ENCODE measurements at places on chromosomes 6 and 20.
A peak's percentile ranks its signal among the peaks of the same experiment; 100 is the strongest.

DNA sequence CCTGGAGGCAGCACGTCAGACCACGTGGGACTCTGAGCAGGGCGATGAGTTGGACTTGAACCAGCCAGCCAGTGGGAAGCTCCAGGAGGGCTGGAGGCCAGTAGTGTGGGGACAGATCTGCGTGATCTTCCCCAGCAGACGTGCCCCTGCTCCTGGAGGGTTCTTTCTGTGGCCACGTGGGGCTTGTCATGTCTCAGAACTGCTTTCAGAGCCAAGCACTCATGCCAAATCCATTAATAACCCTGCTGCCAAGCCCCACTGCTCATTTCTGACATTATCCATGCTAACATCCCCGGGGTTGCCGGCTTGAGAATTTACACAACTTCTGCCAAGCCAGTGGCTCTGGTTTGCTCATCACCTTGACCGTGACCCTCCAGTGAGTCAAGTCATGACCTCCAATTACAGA, 38.3 kb downstream of the SIRPA start:
- DNase-seq = peak; percentile 40

GRCh38 chr20:51084593-51085377, 61.9 kb upstream of the KCNG1 start:
- DNase-seq = no peak

- no peak for DNase-seq
Observed at GRCh38 chr6:31681135-31681671, 336 bp upstream of the LY6G5C start.

- DNase-seq = peak; percentile 57
Observed at GRCh38 chr6:75386050-75386770, 101.6 kb upstream of the TMEM30A start.

DNA sequence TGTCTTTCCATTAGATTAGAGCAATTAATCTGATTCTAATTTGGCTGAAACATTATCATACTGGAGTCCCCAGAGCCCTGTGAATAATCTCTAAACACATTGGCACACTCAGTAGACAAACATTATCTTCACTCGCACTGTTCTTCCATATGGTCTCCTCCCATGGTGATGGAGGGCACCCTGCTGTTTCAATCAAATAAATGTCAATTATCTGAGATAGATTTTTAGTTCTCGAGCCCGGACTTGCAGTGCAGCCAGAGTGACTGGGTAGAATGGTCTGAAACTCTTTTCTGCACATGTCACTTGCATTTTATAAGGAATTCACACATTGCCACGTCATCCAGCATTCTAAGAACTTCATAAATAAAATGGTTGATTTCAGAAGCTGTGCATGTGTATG, 90.6 kb upstream of the MAP3K7 start:
- no peak for DNase-seq

- DNase-seq = no peak
Observed at GRCh38 chr6:13759025-13759424, 47.4 kb upstream of the RANBP9 start.

DNA sequence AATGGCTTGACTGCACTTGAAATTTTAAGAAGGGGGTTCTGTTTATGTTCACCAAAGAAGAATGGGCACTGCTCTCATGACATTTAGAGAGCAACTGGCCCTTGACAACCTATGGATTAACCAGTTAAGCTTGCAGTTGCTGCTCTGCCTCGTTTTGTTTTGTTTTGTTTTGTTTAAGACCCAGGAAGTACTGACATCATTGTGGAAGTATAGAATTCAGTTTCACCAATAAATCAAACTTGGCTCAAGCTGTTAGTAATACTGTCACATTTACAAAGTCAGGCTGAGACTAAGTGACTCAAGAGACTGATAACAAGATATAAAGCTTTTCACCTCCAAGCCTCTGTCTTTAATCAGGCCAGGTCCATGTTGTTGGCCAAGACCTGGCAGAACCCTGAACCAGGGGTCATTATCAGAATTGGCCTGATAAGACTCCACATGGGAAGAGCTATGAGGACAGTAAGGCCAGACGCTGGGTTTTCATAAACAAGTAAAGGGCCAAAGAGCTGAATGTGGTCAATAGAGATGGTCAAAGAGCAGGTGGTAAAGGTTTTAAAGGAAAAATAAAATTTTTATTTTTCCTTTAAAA, 99.4 kb upstream of the VGLL2 start:
- DNase-seq = no peak

DNA sequence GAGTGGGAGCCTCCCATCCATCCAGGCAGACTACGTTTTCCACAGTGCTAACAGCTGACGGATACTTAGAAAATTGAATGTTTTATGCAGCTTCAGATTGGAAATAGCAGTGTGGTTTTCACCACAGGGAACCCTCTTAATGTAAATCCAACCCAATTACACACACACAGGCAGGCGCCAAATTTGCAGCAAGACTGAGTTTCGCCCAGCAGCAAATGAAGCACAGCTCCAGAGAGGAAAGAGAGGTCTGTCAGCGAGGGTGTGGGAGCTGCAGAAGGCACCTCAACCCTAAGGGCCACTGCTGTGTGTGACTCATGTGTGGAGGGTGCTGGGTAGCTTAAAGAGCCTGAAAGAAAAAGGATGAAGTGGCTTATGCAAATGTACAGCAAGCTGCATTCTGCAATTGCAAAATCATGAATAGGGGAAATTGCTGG, 365.7 kb downstream of the MAFB start:
- no peak for DNase-seq

DNA sequence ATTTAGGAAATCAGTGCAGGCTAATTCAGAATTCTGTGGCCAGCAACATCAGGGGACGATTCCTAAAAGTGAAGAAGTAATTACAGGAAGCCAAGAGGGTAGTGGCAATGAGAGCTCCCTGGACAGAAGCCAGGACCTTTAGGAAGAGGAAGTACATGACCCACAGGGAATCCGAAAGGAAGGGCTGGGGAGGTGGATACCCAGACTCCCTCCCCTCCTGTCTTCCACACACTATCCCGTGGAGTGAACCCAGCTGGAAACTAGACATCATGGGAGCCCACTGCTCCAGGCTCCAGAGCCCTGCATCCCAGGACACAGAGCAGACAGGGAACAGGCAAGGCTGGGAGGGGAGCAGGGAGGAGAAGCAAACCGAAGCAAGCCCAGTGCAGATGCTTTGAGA, 83.0 kb downstream of the SNX5 start:
- DNase-seq = no peak
